GOT3 (cell line): ENCODE measurements at places on chromosomes 6 and 20.

DNA sequence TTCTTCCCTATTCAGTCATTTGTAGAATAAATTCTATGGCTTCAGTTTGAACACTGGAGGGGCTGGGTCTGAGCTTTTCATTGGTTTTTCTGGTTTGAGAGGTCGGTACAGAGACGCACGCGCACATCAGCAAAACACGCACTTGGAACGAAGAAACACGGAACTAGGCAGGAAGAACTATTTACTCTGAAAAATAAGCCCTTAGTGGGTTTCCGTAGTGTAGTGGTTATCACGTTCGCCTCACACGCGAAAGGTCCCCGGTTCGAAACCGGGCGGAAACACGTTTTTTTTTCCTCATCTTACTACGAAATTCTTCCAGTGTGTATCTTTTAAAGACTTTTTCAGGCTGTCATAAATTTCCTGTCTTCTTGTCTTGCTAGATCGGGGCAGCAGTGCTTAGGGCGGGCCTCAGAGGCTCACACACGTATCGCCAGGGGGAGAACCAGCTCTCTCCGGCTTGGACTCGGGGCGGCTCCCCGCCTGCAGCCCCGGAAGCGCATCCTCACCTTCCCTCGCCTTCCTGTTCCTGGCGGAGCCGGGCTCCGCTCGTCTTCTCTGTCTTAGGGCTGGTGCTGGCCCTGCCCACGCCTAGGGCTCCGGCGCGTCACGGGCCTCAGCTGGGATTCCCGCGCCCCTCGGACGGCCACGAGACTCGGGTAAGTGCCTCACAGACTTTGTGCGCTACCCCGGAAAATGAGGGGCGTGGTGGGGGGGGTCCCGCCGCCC lies at the start of gene HMGN4:
TSS of gene HMGN4 (plus strand) at position 521 of the 726 bp plus-strand sequence. CDS start 6,841 bp downstream, outside the sequence.
- DNase-seq = peak; percentile 46

GRCh38 chr6:25882051-25882496 lies 8.0 kb upstream of the SLC17A3 start:
- DNase-seq = no peak

DNA sequence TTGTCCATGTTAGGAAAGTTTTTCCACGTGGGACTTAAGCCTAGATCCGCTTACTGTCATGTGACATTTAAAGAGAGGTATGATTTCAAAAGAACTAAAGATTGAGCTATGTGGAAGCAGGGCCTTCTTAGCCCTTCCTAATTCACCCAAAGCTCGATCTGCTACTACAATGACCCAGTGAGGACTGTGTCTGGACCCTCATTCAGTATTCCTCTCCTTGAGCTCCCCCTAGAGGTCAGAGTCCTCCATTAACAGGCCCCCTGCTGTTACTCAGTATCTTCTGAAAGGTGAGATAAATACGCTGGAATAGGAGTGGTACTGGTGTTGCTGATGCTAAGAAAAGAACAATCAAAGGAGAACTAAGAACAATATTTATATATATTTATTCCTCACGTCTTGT lies 414.0 kb downstream of the GJA1 start:
- DNase-seq = no peak

GRCh38 chr20:23995905-23996666 lies 7.5 kb upstream of the GGTLC1 start:
- DNase-seq = no peak

DNA sequence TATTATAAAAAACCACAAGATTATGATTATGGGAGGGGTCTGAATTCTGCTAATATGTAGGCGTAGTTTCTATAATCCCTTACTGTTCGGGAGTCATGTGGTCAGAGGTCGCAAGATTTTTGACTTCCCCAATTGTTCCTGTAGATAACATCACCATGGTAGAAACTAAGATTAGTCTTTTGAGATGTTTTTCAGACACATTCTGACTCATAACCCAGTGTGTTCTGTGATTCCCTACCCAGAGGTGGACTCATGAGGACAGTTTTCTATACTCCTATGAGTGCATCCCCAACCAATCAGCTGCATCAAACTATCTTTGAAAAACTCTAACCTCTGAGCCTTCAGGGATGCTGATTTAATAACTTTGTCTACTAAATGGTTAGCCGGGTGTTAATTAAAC lies 175.5 kb downstream of the RFPL4B start:
- no peak for DNase-seq

GRCh38 chr20:50333812-50334211 lies 143.2 kb downstream of the CEBPB start:
- DNase-seq = peak; percentile 44

- no peak for DNase-seq
Observed at GRCh38 chr6:36413489-36414480, 26.3 kb upstream of the ETV7 start.

- DNase-seq = no peak
Observed at GRCh38 chr20:45445805-45446562, 23.6 kb upstream of the WFDC2 start.

DNA sequence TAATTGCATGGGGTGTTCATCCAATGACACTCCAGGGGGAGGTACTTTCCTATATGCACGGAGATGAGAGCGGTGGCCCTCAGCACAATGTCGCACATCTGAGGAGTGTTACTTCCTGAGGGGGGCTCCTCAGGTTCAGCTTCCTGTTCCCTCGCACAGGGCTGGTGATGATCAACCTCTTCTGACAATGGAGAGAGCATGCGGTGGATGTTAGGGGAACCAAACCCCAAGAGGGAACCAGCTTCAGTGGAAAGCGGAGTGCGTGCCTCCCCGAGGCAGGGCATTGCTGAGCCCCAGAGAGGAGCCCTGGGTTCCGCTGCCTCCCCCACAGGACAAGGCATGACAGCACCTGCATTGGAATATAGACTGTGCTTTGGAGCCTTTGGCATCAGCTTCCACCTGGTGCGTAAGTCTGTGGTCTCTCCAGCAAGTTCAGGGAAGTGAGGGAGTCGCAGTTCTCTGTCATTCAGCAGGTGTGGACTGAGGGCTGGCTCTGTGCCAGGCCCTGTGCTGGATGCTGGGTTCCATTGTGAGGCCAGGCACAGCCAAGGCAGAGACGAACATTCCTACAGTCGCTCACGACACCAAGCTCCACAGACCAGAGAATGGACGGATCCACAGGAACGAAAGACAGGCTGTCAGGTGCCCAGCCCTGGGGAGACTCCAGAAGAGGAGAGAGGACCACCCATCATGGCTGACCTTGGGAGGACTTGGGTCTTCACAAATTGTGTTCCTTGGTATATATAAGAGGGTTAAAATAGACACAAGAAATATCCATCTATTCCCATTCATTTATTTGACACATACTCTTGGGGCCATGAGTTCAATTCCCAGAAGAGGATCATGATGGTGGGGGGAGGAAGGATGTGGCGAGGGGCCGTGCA lies 3.9 kb upstream of the ZNF831 start:
- DNase-seq = no peak

DNA sequence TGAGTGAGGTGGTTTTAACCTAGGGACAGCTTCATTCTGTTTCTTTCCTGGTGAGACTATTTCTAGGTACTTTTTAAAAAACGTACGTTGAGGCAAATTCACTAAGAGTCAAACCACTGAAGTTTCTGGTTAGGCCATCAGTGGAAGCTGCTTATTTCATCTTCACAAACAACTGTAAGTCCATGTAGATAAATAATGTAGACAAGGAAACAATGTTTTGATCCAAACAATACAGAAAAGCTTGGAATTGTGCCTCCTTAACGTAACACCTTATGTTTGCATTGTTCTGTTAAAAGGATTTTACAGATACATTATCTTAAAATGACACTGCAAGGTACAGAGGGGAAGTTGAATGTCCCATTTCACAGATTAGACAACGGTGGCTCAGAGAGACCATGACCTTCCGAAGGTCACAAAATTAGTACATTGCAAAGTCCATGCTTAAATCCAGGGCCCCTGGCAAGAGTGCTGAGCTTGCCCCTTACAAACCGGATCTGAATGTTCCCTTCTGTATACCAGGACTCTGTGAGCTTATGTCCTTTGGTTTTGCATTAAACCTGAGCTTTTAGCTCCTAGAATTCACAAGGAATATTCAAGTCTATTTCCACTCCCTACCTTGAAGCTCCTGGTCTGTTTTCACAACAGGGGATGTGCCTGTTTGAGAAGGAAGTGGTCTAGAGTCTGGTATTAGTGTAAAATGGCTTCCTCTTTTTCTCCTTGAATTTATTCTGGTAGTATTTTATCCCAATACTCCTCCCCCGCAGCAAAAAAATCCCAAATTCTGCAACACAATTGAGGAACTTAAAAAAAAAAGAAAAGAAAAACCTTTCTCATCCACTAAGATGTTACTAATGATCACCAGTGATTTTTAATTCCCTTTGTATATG lies 28.9 kb upstream of the ZNF217 start:
- no peak for DNase-seq

GRCh38 chr20:8097307-8097706 lies 34.8 kb upstream of the PLCB1 start:
- no peak for DNase-seq

GRCh38 chr6:123788319-123788718 lies 15.3 kb upstream of the NKAIN2 start:
- no peak for DNase-seq

DNA sequence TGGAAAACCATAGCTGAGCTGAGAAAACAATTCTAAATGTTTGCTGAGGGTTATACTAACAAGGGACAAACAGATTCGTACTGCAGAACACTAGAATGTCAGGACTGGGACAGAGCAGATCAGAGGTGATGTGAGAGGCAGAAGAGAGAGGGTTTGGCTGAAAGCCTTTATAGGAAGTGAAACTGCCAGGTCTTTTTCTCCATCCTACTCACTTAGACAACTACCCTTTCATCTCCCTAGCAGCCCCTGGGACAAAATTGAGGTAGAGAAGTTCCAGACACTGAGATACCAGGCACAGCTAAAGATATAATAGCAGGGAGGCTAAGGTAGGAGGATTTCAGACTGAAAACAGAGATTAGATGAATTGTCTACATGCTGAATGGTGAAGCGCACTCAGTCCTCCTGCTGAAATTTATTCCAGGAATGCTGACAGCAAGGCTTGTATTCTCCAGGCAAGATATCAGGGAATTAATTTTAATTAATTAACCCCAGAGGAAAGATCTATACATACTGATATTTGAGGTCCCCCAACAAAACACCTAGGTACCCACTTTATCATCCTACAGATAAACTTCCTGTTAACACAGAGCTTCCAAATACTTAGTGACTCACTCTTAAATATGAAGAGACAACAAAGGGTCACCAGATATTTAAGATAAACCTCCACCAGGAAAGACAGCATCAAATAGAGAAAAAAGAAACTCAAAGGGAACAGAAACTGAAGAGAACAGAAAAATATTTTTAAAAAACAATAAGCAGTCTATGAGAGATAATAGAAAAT lies 12.6 kb upstream of the EIF2S2 start:
- DNase-seq = no peak

DNA sequence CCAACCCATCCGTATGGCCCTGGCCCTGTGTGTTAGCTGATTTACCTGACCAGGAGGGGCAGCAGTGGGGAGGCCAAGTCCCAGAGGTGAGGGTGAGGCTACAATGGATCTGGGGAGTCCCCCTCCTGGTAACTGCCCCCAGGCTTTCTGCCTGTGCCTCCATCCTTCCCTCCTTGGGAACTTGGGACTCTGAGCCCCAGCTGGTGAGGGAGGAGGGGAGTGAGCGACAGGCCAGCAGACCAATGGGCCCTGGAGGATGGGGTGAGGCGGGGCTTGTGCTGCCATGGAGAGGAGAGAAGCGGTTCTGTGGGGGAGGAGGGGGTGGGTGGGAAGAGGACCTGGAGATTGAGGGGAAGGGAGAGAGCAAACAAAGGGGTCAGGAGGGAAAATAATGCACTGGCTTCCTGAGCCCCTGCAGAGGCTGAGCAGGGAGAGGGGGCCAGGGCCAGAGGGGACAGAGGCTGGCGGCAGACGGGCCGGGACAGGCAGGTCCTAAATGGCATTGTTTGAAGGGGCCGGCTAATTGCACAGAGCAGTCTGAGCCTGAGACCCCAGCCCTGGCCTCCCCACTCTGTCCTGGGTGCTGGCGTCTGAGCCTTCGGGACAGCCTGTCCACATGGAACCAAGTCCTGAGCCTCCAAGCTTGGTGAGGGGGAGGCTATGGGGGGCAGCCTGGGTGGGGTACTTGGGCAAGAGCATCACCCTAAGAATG lies 17.5 kb downstream of the DNMT3B start:
- no peak for DNase-seq

GRCh38 chr20:34824452-34824805 lies 1.0 kb downstream of the NCOA6 start:
- DNase-seq = no peak

- no peak for DNase-seq
Observed at GRCh38 chr6:119200512-119201175, 122.2 kb upstream of the FAM184A start.

DNA sequence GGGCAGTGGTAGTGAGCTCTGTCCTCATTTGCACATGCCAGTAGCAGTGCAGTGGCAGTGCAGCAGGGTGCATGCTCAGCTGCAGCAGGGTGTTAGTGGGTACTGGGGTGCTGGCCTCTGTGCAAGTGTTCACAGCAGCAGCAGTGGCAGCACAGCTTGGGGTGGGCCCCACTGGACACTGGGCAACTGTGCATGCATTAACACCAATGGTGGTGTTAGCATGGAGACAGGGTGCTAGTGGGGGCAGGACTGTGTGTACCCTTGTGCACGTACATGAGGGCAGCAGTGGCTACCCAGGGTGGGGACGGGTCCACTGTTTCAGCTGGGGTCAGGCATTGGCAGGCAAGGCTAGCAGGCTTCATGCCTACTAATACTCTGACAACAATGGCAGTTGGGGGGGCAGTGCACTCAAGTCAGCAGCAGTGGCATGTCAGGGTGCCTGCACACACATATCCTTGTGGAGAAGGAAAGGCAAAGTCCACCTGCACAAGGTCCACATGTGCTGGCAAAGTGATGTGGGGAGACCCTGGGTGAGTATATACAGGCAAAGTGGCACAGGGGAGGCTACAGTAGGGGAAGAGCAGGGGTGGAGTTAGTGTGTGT lies 60.2 kb downstream of the UNC5CL start:
- no peak for DNase-seq

- DNase-seq = no peak
Observed at GRCh38 chr20:35108921-35109320, 16.3 kb upstream of the TRPC4AP start.

GRCh38 chr20:32482442-32483261 lies 102.5 kb downstream of the NOL4L start:
- DNase-seq = no peak

DNA sequence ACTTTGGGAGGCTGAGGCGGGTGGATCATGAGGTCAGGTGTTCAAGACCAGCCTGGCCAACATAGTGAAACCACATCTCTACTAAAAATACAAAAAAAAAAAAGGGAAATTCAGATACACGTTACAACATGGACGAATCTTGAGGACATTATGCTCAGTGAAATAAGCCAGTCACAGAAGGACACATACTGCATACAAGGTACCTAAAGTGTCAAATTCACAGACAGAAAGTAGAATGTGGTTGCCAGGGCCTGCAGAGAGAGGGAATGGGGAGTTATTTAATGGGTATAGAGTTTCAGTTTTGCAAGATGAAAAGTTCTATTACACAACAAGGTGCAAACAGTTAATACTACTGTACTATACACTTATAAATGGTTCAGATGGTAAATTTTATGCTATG lies 75.1 kb downstream of the SNX5 start:
- no peak for DNase-seq

DNA sequence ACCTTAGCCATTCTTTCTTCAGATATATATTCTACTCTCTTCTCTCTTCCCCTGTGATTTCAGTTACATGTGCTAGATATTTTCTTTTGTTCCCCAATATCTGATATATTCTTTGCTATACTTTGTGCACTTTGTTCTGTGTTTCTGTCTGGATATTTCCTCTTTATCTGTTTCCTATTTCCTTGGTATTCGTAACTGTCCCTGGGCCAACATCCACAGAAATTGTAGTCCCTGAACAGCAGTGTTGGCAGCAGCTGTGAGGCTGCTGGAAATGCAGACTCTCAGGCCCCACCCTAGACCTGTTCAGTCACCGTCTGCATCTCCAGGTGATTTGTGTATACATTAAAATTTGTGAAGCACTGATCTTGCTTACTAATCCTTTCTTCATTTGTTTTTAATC lies 522.9 kb upstream of the SOX4 start:
- no peak for DNase-seq
